ENCODE measurements at places on chromosomes 7 and 10.
A peak's percentile ranks its signal among the peaks of the same experiment; 100 is the strongest.

GRCh38 chr10:124341768-124342135, 77.0 kb downstream of the OAT start:
- peak; percentile 28 for DNase-seq

GRCh38 chr10:104089621-104090020, 3.9 kb upstream of the COL17A1 start:
- no peak for DNase-seq

- DNase-seq = no peak
These were observed 6.6 kb downstream of the GRID1 start for GRCh38 chr10:86359954-86360353.

DNA sequence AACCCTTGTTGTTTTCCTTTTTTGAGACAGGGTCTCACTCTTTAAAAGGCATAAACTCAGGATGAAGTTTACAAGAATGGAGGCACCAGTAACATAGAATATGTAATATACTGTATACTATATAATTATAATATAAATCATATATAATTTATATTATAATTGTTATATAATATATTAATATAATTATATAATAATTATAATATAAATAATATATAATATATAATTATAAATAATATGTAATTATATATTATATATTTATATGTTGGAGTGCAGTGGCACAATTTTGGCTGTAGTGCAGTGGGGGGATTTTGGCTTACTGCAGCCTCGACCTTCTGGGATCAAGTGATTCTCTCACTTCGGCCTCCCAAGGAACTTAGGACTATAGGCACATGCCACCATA, 96.1 kb downstream of the LRMDA start:
- DNase-seq = no peak

GRCh38 chr10:81872206-81872862, 2.7 kb upstream of the NRG3 start:
- DNase-seq = no peak

- DNase-seq = no peak
These were observed 9.8 kb downstream of the MAPK8 start for GRCh38 chr10:48316236-48316635.

- no peak for DNase-seq
These were observed 15.9 kb downstream of the KPNA7 start for GRCh38 chr7:99191869-99192596.

- DNase-seq = no peak
These were observed 5.4 kb upstream of the MYPN start for GRCh38 chr10:68103901-68104300.

DNA sequence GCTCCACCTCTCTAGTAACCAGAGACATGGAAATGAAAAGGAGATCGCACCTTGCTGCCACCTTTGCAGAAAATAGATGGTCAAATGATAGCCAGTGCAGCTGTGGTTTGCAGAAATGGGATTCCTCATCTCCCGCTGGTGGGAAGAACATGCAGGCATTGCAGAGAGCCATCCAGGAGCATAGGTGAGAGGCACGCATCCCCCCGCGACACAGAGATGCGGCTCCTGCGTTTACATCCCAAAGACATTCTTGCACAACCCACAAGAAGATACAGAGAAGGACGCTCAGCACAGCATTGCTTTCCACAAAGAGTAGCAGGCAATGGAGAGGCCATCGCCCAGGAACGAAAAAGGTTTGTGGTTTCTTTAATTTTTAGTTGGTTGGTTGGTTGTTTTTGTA, 56.2 kb downstream of the OAT start:
- DNase-seq = no peak

DNA sequence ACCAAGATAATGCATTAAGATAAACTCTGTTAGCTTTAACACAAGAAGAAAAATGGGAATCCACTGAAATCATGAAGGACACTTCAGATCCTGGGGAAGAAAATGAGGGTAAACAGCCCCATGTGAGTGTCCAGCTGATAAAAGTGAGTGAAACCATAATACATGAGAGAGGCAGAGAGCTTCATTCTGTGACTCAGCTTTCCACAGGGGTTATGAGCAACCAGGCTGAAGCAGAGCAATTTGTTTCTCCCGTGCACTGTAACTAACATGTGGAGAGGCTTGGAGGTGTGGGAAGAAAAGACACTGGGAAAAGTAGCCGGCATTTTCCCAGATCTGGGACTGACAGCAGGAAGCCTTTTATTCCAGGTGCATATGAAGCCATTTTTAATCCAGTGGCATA, 971.7 kb downstream of the ANKRD7 start:
- no peak for DNase-seq

DNA sequence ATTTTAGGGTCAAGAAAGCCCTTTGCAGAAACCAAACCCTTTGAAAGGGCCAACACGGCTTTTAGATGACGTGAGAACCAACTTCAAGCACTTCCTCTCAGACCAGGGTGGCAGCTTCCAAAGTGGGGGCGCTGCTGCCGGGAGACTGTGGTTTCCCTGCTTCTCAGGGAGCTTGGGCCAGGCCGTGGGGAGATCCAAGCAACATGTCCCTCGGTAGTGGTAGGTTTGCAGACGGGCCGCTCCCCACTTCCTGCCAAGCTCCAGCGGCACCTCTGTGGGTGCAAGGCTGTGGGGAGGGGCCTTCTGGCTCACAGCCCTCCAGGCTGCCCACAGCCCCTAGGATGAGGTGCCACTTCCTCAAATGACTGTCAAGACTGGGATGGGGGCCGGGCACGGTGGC, 132.4 kb downstream of the FAM53B start:
- DNase-seq = no peak

DNA sequence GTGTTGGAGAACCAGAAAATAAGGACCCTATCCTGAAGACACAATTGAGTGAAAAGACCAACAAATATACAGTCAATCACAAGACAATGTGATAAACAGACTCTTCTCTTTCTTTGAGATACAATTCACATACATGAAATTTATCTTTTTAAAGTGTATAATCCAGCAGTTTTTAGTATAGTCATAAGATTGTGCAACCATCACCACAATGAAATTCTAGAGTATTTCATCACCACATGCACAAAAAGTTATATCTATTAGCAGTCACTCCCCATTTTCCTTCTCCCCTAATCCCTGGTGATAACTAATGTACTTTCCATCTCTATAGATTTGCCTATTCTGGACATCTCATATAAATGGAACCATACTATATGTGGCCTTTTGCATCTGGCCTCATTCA, 8.2 kb upstream of the SORBS1 start:
- no peak for DNase-seq

DNA sequence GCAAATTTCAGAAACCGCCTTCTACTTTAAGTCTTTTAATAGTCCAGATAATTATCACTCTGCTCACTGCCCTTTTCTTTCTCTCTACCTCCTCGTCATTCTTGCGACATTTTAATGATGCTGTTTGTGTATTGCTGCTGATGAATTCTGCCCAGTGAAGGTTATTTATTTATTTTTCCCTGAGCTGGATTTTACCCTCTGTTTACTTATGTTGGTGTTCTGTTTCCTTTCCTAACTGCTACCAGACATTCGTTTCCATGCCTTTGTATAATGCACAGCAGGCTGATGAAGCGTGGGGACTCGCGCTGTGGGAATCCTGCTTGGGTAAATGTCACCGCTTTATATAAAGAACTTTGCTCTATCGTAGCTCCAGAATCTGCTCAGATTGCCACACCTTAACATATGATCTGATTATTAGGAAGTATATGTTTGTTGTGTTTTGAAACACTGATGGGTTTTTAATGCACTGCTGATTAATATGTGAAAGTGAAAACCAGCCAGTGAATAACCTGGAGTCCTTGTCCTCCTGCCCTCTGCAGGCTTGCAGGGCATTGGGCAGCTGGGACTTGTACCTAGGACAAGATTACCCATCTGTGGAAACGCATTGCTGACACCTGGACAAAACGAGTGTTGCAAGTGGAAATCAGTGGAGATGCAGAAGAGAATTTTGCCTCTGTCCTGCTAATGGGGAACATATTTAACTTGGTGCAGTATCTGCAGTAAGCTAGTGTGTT, 291.5 kb downstream of the SDK1 start:
- no peak for DNase-seq

- no peak for DNase-seq
These were observed 867.8 kb upstream of the CELF2 start for GRCh38 chr10:10149899-10150298.

DNA sequence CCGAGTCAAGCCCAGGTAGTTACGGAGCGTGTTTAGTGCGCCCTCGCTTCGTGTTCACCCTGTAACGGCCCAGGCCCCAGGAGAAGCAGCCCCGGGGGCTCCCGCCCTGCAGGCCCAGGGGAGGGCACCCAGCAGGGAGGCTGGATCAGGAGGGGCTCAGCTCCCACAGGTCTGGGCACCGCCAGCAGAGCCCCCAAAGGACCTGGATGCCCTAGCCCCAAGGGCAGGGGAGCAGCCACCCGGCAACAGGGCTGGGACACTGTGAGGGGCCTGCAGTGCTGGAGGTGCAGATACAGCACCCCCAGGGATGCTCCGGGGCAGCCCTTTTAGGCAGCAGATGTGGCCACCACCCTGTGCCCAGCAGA, 35.2 kb downstream of the PWWP2B start:
- no peak for DNase-seq

- no peak for DNase-seq
These were observed 113.4 kb downstream of the PLXDC2 start for GRCh38 chr10:19929506-19930140.

- no peak for DNase-seq
These were observed 21.3 kb upstream of the EFCAB10 start for GRCh38 chr7:105602325-105603305.

DNA sequence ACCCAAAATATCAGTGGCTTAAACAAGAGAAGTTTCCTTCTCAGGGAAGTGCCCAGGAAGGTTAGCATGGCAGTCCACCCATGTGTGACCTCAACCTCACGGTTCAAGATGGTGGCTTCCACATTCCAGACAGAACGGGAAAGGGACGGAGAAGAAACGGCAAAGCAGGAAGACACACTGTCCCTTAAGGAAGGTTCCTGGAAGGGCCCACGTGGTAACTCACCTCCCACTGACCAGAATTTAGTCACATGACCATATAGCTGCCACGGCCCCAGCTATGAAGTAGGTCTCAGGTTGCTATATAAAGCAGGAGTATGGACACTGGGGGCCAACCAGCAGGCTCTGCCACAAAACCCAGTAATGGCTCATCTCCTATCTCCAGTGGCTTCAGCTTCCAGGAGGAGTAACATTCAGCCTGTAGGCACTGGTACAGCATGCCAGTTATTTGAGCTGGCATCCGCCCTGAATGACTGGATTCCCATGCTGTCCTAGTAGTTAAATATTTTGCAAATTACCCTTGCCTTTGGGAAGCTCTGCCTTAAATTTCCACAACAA, 278.5 kb upstream of the KLF14 start:
- DNase-seq = no peak

DNA sequence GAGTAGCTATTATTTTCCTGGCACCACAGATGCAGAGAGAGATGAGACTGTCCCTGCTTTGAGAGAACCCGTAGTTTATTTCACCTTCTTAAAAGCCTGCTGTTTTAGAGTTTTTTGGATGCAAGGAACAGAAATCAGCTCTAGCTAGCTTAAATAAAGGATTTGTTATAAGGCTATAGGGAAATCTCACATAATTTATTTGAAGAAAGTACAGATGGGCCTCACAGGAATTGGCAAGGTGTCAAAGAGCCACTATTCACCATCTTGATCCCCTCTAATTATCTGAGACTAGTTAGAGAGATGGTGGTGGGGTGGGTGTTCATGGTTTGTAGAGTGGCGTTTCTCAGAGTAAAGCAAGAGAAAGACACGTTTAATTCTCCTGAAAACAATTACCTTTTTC, 7.3 kb downstream of the KMT2E start:
- DNase-seq = no peak

- no peak for DNase-seq
These were observed at the start of gene CTNNA3 for GRCh38 chr10:67696029-67696428. CTNNA3 (minus strand) TSS chr10:67696195.

DNA sequence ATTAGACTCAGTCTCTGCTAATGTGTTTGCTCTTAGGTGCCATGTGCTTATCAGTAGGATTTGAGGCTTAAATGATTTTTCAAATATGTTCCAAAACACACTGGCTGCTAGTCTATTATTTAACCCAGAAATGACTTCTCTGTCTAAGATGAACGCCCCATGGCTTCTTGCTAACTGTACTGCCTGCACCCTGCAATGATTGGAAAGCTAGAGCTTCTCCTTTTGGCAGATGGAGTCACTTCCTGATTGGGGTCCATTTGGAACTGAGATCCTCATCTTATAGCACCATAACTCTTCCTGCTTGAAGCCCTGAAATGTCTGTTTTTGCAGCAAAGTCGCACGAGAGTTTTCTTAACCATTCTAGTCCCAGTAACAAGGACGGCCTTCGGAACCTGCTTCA, 186.5 kb upstream of the ADO start:
- DNase-seq = no peak

DNA sequence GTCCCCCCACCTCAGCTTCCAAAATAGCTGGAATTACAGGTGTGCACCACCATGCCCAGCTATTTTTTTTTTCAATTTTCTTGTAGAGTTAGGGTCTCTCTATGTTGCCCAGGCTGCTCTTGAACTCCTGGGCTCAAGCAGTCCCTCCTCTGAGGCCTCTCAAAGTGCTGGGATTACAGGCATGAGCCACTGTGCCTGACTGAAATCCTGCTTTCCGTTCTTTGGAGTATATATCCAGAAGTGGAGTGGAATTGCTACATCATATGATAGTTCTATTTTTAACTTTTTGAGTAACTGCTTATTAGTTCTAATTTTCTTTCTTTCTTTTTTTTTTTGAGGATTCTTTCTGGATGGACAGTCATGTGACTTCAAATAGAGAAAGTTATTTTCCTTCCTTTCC, 62.9 kb upstream of the ZMIZ2 start:
- no peak for DNase-seq

DNA sequence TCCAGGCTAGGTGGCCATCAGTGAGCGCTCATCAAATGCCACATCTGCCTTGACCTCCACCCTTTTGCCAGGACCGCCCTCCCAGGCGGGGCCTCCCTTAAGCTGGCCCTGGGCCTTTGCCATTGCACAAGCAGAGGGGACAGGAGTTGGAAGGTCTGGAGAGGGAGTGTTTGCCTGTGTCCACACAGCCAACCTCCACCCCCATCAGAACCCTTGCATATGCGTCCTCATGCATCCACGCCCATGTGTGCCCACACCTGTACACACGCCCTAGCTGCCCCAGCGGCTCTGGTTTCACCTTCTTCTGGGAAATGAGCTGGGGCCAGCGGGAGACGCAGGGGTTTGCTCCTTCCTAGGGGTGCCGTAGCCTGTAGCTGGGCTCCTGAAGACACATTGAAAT, 64.0 kb downstream of the NEURL1 start:
- DNase-seq = no peak

Measured in activated T-cell treated with anti-CD3 and anti-CD28 coated beads for 24 hours (primary cell).